ENCODE measurements at places on chromosomes 16 and 17.

GRCh38 chr17:67659028-67659427 is 58.7 kb upstream of the NOL11 start:
- DNase-seq: no peak

DNA sequence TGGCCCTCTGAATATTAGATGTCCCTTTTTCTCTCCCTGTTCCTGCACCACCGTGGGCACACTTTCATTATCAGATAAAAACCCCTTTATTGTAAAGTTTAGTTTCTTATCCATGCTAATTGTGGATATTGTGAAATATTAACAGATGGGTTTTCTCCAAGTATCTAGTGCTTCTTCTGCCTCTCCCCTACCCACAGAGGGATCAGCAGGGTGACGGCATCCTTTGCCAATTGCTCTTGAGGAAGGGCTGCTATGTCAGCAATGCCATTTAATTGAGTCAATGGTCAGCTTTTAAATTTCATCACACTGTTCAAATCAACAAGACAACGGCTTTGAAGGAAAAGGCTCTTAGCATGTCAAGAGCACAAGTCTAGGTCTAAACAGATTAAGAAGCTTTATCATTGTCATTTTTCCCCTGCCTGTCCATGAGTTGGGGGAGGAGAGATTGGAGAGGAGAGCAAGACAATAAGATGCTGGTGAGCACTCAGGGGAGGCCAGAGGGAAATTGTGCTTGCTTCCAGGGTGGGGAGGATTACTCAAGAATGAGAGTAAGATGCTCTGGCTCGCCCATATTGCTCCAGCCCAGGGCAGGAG is 443.0 kb upstream of the CCL2 start:
- no peak for DNase-seq

DNA sequence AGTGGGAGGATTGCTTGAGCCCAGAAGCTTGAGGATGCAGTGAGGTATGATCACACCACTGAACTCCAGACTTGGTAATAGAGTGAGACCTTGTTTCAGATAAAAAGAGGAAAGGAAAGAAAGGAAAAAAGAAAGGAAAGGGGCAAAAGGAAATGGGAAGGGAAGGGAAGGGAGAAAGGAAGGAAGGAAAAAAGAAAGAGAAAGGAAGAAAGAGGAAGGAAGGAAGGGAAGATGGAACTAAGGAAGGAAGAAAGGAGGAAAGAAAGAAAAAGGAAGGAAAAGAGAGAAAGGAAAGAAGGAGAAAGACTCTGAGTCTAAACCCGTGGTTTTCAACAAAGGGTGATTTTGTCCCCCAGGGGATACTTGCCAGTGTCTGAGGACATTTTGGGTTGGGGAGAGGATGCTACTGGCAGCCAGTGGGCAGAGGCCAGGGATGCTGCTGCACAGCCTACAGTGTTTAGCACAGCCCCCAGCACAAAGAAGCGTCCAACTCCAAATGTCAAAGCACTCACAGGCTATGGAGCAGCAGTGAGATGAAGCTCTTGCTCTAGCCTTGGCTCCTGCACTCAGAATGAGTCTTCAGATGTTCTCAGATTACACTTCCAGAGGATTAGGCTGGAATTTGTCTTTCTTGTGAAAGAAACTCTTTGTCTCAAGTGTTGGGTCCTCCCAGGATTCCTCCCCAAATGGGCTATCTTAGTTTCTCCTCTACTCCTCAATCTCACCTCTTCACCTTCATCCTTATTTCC is 64.2 kb downstream of the BMERB1 start:
- no peak for DNase-seq

DNA sequence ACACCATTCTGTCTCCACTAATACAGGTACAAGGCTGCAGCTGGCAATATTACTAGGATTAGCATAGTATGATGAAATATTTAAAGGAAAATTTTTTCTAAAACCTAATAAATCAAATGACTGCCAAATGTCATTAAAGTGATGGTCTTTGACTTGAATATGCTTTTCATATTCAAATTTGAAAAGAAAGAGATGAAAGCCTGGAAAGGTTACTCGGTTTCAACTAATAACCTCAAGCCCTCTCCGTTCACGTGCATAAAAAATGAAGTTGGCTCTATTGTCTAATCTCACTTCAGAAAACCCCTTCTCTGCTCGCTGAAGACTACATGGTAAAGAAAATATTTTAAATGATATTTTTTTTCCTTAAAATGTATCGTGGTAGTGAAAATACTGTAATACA is 83.2 kb downstream of the RPGRIP1L start:
- no peak for DNase-seq

- peak; percentile 57 for DNase-seq
Observed at GRCh38 chr16:4746991-4747574, 12.7 kb downstream of the DNAAF8 start.

GRCh38 chr16:14529010-14529669 is 100.9 kb downstream of the PARN start:
- peak; percentile 96 for DNase-seq

GRCh38 chr17:9907883-9908648 is 3.0 kb upstream of the RCVRN start:
- DNase-seq: no peak

GRCh38 chr17:6069539-6070429 is at the start of gene WSCD1:
TSS of gene WSCD1 (plus strand) at chr17:6070379. CDS start at chr17:6080659, 10,280 bp downstream.
- no peak for DNase-seq

DNA sequence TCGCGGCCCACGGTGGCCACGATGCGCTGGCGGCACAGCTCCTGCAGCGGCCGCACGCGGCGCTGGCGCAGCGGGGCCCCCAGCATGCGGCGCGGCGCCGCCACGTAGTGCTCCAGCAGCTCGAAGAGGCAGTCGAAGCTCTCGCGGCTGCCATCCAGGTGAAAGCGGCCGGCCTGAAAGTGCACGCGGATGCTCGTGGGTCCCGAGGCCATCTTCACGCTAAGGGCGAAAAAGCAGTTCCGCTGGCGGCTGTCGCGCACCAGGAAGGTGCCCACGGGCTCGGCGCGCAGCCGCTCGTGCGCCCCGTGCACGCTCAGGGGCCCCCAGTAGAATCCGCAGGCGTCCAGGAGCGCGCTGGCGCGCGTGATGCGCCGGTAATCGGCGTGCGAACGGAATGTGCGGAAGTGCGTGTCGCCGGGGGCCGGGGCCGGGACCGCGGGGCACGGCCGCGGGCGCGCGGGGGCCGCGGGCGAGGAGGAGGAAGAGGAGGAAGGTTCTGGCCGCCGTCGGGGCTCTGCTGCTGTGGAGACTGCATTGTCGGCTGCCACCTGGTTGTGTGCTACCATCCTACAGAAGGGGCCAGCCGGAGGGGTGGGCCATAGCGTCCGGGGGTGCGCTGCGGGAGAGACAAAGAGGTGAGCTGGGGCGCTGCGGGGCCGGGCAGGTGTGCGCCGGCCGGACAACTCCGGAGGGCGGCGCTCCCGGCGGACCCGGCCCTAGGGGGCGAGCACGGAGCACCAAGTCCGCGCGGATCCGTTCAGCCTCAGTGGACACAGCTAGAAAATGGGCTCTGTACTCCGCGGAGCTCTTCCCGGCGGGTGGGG is 879 bp downstream of the SOCS1 start:
- DNase-seq: peak; percentile 37

- DNase-seq: no peak
Observed at GRCh38 chr16:22862046-22862445, 48.1 kb downstream of the HS3ST2 start.

DNA sequence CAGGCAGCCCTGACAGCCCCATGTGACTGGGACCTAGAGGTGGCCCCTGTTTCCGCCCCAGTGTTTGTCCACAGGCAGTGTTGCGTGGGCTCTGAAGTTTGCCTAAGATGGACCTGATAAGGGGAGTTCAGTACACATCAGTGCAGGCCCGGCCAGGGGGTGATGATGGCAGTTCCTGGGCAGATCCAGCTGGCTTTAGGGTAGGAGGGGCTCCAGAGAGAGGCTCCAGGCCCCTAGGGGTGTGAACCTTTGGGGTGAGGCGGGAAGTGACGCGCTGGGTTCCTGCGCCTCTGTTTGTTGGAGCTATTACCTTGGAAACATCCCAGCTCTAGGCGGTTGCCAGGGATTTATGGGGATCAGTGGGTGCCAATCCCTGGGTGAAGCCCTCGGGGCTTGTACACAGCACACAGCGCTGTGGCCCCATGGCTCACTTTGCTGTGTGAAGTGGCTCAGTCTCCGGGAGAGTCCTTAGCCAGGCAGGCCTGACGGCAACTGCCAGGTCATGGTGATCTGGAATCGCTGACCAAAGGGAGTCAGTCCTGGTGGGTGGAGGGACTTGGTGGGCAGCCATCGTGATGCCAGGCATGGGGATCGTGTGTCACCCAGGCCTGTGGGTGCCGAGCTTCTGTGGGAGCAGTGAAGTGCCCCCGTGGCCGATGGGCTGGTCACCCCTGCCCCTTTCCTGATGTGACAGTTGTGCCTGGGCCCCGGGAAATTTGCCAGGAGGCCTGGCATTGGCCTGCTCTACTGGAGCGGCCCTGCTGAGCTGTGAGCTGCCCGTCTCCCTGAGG is 146.1 kb downstream of the SEC14L1 start:
- peak; percentile 81 for DNase-seq

- DNase-seq: no peak
Observed at GRCh38 chr17:42188749-42189650, 3.7 kb upstream of the HCRT start.

DNA sequence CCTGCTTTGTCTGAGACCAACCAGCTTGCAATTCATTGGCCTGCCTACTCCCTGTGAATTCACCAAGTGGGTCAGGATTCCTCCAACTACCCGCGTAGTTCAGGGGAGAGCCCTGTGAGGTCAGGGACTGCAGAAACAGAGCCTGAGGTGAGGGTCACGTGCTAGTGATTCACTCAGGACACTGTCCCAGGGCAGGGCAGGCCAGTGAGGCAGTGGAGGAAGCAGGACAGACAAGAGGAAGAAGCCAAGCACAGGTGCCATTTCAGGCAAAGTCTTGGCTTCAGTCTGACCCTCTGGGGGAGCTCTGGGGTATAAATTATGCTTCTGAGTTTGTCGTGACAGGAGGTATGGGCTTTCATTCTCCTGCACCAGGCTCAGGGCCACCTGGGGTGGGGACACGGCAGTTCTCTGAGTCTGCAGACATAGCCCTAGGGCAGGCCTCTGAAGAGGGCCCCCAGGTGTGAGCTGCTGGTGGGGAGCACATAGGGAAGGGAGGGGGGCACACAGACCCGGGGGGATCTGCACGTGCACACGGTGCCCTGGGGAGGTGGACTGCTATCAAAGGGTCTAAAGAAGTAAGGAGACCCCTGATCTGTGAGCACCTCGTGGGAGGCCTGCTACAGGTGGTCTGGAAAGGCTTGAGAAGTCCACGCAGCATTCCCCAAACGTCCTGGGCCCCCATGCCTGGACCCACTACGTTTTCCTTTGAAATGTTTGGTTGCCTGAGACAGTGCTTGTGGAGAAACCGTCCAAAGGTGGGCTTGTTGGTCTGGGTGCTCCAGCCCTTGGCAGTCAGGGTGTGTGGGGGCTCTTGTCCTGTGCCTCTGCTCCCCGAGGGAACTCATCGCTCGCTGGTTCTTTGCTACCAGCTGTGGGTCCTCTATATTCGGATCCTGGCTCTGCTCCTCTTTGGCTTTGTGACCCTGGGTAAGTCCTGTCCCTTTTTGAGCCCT is 46.4 kb downstream of the NKD1 start:
- DNase-seq: no peak

GRCh38 chr17:41583137-41584127 is 3.3 kb downstream of the KRT14 start:
- DNase-seq: no peak

DNA sequence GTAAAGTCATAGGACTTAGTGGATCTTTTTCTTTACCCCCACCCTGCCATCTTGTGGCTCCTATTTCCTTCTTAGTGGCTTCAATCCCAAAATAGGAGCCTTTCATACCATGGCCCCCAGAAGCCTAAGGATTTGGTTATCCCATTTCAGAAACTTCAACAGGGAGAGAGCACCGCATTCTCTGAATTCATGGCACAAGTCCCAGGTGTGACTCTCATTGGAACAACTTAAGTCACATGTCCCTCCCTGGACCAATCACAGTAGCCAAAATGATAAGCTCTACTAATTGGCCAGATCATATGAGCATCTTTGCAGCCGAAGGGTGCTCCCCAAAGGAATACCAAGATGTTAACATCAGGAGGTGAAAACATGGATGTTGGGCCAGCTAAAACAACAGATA is 43.2 kb downstream of the AXIN2 start:
- peak; percentile 52 for DNase-seq

DNA sequence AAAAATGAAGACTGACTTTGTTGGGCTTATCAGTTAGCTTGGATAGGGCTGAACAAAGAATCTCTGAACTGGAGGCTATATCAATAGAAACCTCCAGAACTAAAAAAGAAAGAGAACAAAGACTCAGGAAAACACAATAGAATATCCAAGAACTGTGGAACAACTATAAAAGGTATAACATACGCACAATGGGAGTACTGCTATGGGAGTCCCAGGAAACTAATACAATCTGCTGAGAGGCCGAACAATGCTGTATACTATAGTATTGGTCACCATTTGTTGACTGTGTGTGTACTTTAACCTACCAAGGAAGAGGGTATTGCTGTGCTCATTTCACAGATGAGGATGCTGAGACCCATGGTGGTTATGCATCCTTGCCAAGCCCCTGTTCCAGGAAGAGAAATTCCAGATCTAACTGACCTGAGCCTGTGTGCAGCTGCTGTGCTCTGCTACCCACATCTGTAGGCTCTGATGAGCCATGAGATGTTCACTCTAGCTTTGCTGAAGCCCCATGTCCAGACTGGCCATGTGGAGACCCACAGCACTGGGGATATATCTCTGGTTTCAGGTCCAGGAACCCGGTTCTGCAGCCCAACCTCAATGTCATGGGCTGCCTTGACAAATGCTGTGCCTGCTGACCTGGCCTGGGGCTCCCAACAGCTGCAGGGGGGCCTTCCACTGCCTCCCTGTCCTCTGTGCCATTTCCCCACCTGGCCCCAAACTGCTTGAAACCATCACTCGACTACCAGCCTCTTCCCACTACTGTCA is 254.3 kb upstream of the TNRC6C start:
- no peak for DNase-seq

GRCh38 chr17:46264456-46265198 is 30.3 kb upstream of the LRRC37A start:
- peak; percentile 86 for DNase-seq

GRCh38 chr17:16477255-16477654 is 14.7 kb downstream of the LRRC75A start:
- DNase-seq: peak; percentile 89

DNA sequence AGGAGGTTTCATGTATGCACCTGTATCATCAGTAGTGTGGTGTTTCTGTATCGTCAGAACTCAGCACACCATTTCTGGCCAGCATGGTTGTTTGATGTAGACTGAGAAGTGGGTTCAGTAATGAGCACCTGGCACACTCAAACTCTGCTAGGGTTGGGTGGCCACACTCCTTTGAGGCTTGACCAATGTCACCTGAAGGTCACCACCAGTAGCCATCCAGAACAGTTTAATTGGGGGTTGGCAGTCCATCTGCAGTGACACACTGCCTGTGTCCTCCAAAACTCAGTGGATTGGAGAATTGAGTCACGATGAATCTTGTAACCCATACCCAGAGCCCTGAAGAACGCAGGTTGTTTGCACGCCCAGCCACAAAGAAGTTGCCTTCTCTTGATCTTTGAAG is 86.8 kb upstream of the HSBP1 start:
- DNase-seq: no peak

- no peak for DNase-seq
Observed at GRCh38 chr17:47325176-47325575, 1.4 kb downstream of the EFCAB13 start.

- DNase-seq: peak; percentile 52
Observed at GRCh38 chr16:81238296-81239011, at the start of gene BCO1. TSS of gene BCO1 (plus strand) at chr16:81238689. CDS start at chr16:81238909, 220 bp downstream.

Measured in cardiac fibroblast (primary cell).